ENCODE measurements at places on chromosomes 3 and 15.

- DNase-seq = peak; percentile 17
Observed at GRCh38 chr3:140898340-140899180, 43.1 kb upstream of the SLC25A36 start.

- no peak for DNase-seq
Observed at GRCh38 chr3:43161684-43162229, 55.9 kb upstream of the POMGNT2 start.

DNA sequence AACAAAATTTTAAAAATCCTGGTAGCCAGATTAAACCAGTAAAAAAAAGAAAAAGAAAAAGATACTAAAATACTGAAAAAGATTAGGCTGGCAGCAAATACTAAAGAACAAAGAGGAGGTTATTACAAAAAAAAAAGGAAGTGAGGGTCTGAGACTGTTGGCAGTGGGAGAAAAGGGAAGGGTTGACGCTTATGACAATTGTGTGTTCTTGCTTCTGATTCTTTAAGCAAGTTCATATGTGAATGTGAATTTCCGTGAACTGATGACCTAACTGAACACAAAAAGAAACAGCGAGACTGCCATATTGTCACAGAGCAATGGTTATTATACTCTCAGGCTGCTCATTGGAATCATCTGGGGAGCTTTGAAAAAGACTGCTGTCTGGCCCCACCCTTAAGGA is 56.5 kb downstream of the ATP13A4 start:
- no peak for DNase-seq

- DNase-seq = no peak
Observed at GRCh38 chr3:77726517-77726916, 686.6 kb downstream of the ROBO2 start.

- no peak for DNase-seq
Observed at GRCh38 chr3:14879211-14879874, 60.6 kb downstream of the FGD5 start.

DNA sequence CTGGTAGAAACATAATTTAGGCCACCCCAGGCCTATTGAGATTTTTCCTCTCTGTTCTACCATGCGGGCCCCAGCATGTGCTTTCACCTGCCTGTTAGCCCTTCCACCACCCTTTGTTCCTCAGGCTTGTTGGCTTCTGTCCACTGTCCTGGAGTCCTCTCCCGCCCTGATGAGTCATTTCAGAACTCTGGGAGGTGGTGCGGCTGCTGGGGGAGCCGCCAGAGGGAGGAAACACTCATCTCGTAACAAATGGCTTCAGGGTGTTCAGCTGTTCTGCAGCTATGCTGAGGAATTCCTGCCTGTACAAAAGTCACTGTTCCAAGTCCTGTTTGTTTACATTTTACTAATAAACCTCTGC is 36.3 kb downstream of the LRTM1 start:
- no peak for DNase-seq
